ENCODE measurements at places on chromosomes 2 and 18.

DNA sequence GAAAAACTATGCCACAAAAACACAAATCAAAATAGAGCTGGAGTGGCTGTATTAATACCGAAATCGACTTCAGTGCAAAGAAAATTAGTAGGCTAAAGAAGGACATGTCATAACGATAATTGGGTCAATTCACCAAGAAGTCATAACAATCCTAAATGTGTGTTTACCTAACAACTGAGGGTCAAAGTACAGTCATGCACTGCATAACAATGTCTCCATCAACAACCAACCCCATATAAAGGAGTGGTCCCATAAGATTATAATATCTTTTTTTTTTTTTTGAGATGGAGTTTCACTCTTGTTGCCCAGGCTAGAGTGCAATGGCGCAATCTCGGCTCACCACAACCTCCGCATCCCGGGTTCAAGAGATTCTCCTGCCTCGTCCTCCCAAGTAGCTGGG is 87.5 kb downstream of the NAB1 start:
- DNase-seq: no peak

GRCh38 chr18:48302736-48303135 is 106.4 kb downstream of the ZBTB7C start:
- no peak for DNase-seq

DNA sequence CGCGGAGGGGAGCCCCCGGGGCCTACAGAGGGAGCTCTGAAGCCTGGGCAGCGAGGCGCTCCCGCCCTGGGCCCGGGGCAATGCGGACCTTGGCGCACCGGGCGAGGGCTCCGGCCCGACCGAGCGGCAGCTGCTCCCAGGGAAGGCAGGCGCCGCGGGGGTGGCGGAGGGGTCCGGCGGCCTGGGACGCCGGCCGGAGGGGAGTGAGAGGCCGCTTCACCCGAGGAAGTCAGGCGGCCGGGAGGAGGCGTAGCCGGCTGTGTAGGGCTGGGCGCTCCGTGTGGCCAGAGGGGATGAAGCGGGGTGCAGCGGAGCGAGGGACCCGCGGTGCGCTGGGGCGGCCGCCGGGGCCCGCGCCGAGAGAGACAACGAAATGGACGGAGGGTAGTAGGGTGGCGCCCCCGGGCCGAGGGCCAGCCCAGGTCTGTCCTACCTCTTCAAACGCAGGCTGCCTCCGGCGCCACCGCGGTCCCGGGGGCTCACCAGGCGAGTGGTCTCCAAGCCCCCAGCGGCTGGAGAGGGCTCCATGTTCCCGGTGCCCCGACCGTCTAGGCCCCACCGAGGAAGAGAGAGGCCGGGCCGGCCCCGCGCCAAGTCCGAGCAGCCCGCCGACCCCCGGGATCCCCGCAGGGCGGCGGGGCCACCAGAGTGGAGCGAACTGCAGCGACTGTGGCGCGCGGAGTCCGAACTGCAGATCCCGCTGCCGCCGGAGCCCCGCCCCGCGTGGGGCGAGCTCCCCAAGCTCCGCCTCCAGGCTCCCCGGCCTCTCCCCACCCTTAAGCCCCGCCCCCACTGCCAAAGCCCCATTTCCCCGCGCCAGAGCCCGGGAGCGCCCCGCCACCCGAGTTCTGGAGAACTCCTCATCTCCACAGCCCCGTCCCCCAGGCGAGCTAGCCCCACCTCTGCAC is at the start of gene SLC30A3:
SLC30A3 (minus strand) TSS at position 669 of the 908 bp plus-strand sequence; CDS start at position 528, 141 bp downstream.
- peak; percentile 92 for DNase-seq

DNA sequence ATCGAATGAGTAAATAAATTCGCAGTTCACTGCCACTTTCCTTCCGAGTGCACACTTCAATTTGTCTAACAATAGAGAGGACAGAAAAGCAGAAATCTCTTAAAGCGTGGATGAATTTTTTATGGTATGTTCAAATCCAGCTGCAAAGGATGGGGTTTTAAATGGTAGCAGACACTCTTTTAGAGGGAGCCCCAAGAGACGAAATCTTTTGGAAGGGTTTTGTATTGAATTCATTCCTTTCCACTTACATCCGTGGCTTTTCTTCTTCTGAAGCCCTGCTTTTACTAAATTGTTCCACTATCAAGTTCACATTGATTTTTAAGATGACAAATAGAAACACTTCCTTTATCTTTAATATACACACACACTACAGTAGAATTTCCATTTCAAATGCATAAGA is 680.7 kb downstream of the NR4A2 start:
- DNase-seq: no peak

DNA sequence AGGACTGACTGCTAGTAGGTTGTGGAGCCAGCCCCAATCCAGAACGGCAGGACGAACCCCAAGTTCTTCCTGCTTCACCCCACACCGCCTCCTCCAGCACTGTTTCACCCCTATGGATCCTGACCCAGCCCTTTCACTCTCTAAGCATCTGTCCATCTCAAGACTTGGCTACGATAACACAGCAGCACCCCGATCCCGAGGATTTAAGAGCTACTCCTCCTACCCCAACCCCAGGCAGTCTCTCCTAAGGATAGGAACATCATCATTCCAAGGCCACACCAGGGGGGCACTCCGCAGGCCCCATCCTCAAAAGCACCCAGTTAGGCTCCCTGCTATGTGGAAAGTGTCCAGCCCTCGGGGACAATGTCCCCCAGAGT is 645 bp downstream of the KCTD18 start:
- DNase-seq: peak; percentile 44

- peak; percentile 65 for DNase-seq
These were observed 29.0 kb downstream of the LPIN1 start for GRCh38 chr2:11775384-11775783.

- DNase-seq: no peak
These were observed 706.6 kb downstream of the CBLN2 start for GRCh38 chr18:71837547-71837946.

DNA sequence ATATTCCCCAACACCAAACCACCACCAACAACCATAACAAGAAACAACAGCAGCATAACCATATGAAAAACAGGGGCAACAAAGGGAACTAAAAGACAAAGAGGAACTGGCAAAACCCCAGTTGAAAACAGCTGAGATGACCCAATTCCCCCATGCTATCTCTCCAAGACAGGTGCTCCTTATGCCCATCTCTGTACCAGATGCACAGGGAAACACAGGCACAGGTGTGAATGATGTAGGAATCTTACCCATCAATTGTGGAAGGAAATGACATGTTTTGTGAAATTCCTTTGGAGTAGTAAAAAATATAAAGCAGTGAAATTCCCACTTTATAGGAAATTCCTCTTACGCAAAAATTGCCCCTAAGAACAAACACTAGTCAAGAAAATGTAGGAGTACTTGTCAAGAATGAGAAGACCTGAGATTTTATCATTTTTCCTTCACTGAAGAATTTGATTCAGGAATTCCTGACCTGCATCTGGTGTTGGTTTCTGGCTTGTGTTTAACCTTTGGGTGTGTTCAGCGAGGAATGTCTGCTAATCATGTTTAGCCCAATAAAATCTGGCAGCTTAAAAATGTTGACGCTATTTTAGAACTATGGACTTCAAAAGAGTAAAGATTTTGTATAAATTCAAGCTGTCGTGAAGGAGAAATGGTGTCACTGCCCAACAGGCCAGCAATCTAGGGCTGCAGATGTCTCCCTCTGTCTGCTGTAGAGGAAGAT is 67.7 kb upstream of the ARHGAP28 start:
- DNase-seq: no peak
